ENCODE measurements at places on chromosomes 12 and 14. TPM values are rescaled to one million over a fixed set of nuclear protein-coding genes. Genes with fewer than 3 reads are reported as not detected.

Gene HNF1A
- not detected for total RNA-seq

Gene PARPBP
- 2.2 TPM for total RNA-seq

Gene KLHDC2
- total RNA-seq, result 80.3 TPM

Gene PTCSC3
- not detected for total RNA-seq

Gene POTEM
- not detected for total RNA-seq

Gene MSRB3
- 98.3 TPM for total RNA-seq

Gene GLT8D2
- total RNA-seq, result 9.9 TPM

GRCh38 chr14:73338551-73338950 lies 101.2 kb downstream of the PAPLN start:
- DNase-seq, result no peak

GRCh38 chr12:71400481-71400880 lies 39.1 kb upstream of the LGR5 start:
- no peak for DNase-seq

GRCh38 chr14:68089146-68089731 lies 269.7 kb downstream of the RAD51B start:
- DNase-seq, result no peak

DNA sequence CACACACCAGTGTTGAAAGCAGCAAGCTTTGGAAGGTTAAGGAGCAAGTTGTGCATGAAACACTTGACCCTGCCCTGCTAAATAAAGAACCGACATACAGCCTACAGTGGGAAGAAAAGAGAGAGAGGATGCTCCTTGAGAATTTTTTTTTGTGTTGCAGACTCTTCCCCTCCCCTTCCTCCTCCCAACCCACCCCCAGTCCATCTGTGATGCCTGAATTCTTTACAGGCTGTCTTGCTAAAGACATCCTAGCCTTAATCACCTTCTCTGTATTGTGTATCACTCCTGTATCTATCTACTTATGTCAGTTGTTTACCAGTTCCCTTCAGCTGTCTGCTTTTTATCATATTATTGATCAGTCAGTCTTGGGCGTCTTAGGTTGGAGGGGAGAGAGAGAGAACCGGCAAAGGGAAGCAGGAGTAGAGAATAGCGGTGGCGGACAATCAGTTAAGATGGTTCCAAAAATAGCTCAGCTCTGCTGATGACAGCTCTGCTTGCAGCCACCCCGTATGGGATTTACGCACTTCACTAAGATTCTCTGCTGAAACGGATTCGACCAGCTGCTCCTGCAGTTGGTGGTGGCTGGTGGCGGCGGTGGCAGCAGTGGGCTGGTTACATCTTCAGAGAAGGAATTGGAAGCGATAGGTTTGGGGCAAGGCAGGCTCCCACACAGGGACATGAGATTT lies 664.7 kb downstream of the NRXN3 start:
- DNase-seq, result no peak

DNA sequence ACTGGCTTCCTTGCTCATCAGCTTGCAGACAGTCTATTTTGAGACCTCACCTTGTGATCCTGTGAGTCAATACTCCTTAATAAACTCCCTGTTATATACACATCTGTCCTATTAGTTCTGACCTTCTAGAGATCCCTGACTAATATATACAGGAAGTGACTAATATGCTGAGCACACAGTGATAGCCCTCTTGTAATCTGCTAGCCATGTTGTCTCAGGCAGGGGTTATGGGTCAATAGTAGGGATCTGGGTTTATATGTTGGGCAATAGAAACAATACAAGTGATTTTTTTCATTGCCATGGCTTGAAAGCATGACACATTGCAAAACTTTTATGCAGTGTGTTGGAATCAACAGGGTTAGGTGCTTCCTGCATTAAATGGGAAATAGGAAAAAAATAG lies 562.2 kb downstream of the GALC start:
- DNase-seq, result no peak

GRCh38 chr14:99194736-99195135 lies 77.3 kb downstream of the BCL11B start:
- no peak for DNase-seq

DNA sequence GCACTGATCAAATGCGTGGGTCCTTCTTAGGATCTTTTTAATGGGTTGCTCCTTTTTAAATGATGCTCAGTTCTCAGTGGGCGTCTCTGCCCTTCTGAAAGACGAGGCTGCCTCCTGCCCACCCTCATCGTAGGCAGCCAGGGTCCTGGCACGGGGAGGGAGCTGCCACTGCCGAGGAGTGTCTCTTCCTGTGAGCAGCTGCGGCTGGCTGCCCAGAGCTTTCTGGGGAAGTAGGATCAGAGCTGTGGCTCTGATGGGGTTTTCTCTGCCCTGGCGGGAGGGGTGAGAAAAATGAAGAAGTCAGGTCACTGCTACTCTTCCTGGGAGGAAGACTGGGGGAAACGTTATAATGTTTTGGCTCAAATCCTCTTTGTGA lies 31.1 kb upstream of the BEGAIN start:
- DNase-seq, result no peak

DNA sequence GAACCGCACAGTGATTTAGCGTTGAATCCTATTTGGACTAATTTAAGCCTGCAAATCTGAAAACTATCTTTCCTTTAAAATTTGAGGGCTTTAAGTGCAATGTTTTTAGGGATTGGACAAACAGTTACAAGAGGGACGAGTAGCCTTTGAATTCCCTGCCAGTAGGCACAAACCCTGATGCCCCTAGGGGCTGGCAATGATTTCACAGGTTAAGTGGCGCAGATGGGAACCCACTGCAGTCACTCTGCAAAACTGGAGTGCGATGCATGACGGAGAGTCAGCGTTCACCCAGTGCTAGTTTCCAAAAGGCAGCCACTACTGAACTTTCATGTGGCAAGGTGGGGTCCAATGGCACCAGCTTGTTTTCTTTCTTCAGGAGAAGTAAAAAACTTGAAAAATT lies 99.4 kb upstream of the FRMD6 start:
- DNase-seq, result no peak

GRCh38 chr12:64706306-64706705 lies 52.9 kb downstream of the GNS start:
- DNase-seq, result no peak

DNA sequence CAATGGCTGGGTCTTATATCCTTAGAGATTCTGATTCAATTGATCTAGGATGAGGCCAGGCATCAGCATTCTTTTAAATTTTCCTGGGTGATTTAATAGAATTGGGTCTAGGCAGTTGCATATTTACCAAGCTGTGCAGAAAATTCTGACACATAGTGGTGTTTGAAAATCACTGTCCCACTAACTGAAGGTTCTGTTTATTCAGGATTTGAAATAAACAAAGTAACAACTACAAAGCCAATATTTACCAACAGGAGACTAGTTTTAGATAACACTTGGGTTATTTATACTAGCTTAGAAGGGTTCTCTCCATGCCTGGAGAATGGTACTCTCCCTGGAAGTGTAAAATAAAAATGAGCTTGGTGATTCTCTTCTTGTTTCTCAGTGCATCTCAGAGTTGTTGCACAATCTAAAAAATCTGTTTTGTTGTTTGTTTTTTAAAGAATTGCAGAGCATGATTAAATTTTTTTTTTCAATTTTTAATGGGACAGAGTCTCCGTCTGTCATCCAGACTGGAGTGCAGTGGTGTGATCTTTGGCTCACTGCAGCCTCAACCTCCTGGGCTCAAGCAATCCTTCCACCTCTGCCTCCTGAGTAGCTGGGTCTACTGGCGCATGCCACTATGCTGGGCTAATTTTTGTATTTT lies 16.9 kb downstream of the BEST3 start:
- DNase-seq, result no peak

- DNase-seq, result no peak
Measured at GRCh38 chr12:103769240-103769945, 71.6 kb downstream of the NT5DC3 start.

DNA sequence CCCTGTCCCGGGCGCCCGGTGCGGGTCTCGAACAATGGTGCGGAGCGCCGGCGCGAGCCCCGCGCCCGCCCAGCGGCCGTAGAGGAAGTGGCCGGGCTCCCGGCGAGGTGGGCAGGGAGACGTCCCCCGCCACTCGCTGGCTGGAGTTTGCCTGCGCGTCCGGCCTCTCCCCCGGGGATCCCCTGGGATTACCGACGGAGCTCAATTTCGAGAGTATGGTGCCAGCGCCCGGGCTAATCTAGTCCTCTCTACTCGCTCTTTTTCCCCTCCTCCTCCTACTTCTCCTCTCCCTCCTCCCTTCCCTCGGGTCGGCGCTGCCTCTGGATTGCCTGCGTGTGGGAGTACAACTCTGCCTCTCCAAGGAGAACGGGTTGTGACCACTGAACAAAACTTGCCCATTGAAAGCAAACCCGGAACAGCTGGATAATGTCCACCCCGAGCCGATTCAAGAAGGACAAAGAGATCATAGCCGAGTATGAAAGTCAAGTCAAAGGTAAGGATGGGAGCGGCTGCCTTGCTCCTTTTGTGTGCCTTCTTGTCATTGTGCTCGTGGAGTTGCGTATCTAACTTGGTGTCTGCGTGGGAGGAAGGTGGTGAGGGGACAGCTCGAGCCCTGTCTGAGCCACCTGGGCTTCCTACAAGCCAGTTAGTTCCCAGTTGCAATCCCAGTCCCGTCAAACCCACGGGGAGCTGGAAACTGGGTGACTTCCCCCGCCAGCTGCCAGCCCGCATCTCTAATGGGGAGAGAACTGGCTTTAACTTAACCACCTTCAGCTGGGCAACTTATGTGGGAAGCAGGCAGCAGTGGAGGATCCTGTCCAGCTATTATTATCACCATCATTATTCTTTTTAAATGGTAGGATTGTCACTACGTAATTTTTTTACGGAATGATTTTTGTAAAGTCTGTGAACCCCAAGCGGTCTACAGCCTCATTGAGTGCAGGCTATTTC lies at the start of gene SRGAP1:
Gene SRGAP1, plus strand, starts transcription at position 310 of the 951 bp plus-strand sequence. Its CDS starts 117 bp downstream, at position 427.
- peak; percentile 75 for DNase-seq

DNA sequence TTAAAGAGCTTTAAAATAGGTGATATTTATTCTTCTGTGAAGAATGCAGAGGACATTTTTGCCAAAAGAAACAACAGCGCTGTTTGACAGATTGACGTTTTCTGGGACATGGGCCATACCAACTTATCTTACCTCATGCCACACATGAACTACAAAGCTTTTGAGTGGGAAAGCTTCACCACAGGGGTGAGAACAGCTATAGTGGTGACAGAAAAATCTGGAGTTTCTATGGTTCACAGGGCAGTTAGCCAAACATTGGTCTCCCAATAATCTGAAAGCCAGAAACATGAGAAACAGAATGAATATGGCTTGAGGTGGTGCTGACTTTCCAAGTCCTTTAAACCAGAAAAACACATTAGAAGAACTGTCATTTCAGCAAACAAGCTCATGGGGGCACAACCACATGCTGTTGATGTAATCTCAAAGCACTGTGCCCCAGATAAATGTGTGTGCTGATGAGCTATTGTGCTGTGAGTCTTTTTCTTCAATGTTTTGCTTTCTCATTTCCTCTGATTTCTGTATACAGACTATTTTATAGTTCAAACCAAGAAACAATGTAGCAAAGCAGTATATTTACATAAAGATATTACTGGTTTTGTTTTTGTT lies 905.4 kb downstream of the SLC16A7 start:
- DNase-seq, result no peak

DNA sequence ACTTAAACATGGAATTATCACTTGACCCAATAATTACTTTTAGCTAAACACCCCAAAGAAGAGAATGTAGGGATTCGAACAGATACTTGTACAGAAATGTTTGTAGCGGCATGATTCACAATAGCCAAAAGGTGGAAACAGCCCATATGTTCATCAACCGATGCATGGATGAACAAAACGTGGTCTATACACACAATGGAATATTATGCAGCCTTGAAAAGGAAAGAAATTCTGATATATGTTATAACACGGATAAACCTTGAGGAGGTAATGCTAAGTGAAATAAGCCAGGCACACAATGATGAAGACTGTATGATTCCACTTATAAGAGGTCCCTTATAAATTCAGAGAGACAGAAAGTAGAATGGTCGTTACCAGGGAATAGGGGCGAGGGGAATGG lies 659.4 kb downstream of the MED13L start:
- DNase-seq, result no peak

DNA sequence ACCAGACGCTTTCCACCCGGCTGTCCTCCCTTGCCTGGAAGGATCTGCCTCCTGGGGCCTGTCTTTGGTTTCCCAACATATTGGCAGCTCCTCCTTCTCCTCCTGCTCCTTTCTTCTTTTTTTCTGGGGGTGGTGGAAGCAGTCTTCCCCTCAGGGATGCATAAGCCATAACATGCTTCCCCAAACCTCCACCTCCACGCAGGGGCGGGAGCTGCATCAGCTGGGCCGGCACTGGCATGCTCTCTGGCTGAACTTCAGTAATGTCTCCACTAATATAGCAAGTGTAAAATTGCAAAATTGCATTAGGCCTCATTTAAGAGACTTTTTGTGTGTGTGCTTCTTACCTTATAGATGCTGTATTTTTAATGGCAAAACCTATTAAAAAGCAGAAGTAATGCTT lies 58.6 kb downstream of the GLT1D1 start:
- DNase-seq, result no peak

DNA sequence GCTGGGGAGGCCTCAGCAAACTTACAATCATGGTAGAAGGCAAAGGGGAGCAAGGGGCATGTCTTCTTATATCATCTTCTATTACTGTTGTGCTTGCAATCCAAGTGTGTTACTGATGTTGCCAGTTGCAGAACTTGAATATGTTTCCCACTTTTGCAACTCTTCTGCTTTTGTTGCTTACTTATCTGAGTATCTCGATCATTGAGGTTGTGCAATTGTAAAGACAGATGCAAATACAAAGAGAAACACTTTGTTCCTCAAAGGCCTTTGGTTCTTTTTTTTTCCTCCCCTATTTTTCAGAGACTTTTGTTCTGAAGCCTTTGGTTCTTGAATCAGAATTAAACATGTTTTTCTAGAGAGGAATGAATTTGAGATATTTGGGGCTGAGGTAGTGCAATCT lies 3.7 kb upstream of the COX8C start:
- DNase-seq, result no peak

- no peak for DNase-seq
Measured at GRCh38 chr12:91778091-91778832, 367.4 kb downstream of the BTG1 start.

DNA sequence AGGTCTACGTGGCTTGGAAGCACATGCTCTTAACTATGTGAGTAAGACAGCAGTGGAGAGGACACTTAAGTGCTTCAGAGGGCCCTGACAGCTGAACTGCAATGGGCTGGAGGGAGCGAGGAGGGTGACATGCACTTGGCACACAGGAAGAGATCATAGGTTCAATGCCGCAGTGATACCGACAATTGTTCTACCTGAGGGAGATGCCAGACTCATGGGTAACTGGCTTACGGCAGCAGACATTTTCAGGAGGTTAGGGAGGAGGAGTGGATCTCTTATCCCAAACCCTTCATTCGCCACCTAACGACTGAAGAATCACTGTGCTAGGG lies 68.4 kb downstream of the NTF3 start:
- no peak for DNase-seq

GRCh38 chr12:10119066-10119465 lies 10.9 kb downstream of the CLEC7A start:
- no peak for DNase-seq

DNA sequence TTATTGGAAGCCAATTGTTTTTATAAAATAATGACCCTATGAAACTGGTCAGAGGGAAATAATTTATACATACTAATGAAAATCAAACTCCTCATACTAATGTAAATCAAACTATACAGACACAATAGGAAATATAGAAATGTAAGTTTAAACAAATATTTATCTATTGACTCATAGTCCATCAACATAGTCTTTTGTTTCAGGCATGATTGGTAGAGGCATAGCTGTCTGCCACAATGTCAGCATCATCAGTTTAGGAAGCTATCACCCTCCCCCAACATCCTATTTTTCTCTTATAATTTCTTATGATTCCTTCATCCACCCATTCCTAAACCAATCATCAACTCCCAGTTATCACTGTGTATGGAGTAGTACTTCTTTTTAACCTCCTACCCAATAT lies 117.7 kb downstream of the SLC38A6 start:
- no peak for DNase-seq
